ENCODE measurements at places on chromosomes 7 and 10.

GRCh38 chr10:31035266-31035798, 3.7 kb upstream of the ZNF438 start:
- DNase-seq: no peak

GRCh38 chr7:31091924-31092434, 39.9 kb downstream of the ADCYAP1R1 start:
- DNase-seq: no peak

- DNase-seq: no peak
Measured at GRCh38 chr7:70229242-70229641, 631.0 kb downstream of the AUTS2 start.

GRCh38 chr7:129771928-129772479, 160.5 kb downstream of the NRF1 start:
- no peak for DNase-seq

DNA sequence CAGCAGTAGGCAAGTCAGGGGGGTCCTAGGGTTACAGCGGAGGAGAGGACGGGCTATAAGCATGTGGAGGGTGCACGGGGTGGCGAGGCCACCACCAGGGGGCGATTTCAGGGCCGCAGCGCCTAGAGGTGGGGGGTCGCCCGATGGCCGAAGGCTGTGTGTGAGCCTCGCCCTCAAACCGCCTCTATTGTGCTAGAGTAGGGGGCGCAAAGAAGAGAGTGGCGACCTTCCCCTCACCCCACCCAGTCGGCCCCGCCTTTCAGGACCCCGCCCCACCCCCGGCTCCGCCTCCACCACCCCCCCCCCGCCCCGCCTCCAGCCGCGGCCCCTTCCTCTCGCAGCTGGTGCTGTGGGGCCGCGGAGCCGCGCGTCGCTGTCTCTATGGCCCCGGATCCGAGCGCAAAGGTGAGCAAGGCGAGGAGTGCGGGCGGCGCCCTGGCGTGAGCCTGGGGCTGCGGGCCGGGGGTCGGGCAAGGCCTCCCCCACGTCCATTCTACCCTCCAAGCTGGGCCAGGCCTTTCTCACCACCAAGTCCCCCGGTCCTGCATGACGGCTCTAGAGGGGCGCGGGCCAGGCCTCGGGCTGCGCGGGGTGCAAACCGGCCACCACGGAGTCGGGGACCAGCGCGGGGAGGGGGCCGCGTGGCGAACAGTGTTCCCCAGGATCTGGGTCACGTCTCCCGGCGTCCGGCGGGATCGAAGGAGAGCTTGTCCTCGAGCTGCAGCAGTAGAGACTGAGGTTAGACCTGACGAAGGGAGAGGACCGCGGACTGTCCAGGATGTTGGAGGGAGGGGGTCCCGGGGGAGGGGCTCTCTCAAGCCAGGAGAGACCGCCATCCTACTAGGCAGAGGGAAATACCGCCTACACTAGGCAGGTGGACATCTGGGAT, at the start of gene SEMA4G:
Gene SEMA4G (plus strand): TSS at position 318 of the 889 bp plus-strand sequence. CDS start 3,409 bp downstream, outside the sequence.
- DNase-seq: peak; percentile 27

Measured in CD4-positive, alpha-beta T cell treated with Interleukin-15 for 4 hours (primary cell).